ENCODE measurements at places on chromosomes 13 and 19.

- no peak for DNase-seq
Observed at GRCh38 chr19:19475849-19476828, 39.2 kb downstream of the TSSK6 start.

GRCh38 chr13:26518451-26518959, 39.0 kb upstream of the WASF3 start:
- no peak for DNase-seq

- no peak for DNase-seq
Observed at GRCh38 chr13:111919286-111919685, 147.7 kb upstream of the SOX1 start.

GRCh38 chr13:50955241-50955640, 45.6 kb downstream of the RNASEH2B start:
- DNase-seq = no peak

- DNase-seq = no peak
Observed at GRCh38 chr13:114126789-114127472, 5.5 kb downstream of the RASA3 start.

- DNase-seq = no peak
Observed at GRCh38 chr19:8150998-8151766, 1.8 kb upstream of the FBN3 start.

DNA sequence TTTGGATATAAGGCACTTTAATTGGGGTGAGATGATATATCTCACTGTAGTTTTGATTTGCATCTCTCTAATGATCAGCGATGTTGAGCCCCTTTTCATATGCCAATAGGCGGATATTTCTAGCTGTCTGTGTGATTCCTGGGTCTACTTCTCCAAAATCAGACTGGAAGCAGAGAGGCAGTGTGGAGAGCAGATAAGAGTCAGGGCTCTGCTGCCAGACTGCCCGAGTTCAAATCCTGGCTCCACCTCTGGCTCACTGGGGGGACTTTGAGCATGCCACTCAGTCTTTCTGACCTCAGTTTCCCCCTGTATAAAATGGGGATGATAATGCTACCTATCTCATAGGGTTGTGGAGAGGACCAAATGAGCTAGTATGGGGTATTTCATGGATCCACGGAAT, 24.0 kb upstream of the ACP7 start:
- no peak for DNase-seq

DNA sequence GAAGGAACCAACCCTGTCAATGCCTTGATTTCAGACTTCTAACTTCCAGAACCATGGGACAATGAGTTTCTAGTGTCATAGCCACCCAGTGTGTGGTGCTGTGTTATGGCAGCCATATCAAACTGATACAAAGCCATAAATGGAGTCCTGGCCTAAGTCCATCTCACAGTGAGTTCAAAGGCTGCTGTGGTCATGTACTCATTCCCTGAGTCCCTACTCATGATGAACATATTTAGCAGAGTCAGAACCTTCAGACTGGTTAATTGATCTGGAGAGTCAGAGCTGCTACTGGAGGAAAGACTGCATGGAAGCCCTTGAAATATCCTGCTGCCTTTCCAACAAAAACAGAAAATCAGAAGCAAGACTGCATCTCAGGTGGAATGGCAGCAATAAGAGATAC, 39.2 kb upstream of the CSNK1A1L start:
- no peak for DNase-seq

GRCh38 chr19:42042455-42043170, 27.4 kb downstream of the GRIK5 start:
- no peak for DNase-seq
